ENCODE measurements at places on chromosomes 11 and 22.

DNA sequence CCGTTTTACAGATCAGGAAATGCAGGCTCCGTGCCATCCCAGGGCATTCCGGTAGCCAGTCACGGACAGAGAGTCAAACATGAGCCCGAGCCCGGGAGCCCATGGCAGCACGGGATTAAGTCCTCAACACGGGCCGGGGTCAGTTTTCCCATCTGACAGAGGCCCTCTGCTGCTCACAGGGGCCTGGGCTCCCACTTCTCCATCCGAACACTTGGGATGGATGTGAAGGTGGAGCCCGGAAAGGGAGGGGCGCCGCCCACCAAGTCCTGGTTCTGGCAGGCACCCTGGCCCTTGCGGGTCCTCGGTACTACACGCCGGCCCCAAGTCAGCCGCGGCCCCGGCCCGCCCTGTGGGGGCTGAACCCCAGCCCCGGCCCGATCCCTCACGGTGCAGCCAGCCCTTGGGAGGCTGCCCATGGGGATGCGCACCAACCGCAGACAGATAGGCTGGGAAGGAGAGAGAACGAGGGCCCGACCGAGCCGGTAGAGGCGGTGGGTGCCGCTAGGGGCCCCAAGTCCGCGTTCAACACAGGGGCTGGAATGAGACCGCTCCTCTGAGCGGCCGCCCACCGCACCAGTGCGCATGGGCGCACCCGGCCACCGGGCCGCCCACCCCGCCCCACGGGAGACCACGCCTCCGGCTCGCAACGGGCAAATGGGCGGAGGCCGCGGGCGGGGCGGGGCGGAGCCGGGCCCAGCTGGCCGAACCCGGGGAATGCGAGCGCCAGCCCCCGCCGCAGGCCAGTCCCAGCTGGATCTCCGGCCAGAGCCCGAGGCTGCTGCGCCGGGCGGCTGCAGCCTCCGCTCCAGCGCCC is at the start of gene CAPN5:
Gene CAPN5, plus strand, starts transcription at position 743 of the 814 bp plus-strand sequence. CDS start 17,916 bp downstream, outside the sequence.
- DNase-seq: peak; percentile 94

DNA sequence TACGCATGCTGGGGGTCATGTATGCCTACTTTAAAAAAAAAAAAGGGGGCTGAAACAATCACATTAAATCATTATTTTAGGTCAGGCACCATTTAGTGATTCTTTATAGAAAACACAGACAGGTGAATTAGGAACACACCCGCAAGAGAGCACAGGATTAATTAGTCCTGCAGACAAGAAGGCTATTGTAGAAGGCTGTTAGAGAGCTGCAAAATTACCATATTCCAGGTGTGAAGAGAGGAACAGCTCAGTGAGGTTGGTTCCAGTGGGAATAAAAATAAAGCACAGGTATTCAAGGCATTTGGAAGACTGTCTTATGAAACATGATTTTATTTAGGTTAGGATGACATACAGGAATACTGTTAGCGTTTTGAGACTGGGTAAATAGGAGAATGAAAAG is 649.1 kb downstream of the OPCML start:
- no peak for DNase-seq

DNA sequence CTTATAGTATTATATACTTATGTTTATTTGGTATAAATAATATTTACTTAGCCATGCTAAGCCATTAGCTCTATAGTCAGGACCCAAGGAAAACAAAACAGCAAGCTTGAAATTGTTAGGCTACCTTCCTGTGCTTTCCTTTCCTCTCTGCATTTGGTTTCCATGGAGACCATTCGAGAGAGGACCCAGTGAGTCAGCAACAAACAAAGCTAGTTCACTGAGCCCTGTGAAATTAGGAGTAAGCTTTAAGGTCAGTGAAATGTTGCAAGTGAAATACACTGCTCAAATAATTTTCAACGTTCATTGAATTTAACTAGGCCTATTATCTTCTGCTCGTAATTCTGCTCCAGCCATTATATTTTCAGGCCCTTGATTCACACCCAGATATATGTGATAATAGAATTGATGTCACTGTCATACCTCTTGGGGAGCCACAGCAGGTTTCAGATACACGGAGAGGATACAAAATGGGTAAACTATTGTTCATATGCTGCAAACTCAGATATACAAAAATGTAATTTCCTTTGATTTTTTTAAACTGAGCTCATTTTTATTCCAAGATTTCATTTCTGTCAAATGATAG is 9.1 kb upstream of the OR10D3 start:
- DNase-seq: peak; percentile 66

- peak; percentile 97 for DNase-seq
These were observed 2.5 kb upstream of the RCN1 start for GRCh38 chr11:32088117-32088941.

GRCh38 chr11:60631944-60632343 is 67.5 kb upstream of the MS4A8 start:
- no peak for DNase-seq

GRCh38 chr11:6094186-6094585 is 13.3 kb upstream of the OR56B4 start:
- DNase-seq: no peak

GRCh38 chr22:50628543-50629134 is 687 bp upstream of the ARSA start:
- DNase-seq: no peak

DNA sequence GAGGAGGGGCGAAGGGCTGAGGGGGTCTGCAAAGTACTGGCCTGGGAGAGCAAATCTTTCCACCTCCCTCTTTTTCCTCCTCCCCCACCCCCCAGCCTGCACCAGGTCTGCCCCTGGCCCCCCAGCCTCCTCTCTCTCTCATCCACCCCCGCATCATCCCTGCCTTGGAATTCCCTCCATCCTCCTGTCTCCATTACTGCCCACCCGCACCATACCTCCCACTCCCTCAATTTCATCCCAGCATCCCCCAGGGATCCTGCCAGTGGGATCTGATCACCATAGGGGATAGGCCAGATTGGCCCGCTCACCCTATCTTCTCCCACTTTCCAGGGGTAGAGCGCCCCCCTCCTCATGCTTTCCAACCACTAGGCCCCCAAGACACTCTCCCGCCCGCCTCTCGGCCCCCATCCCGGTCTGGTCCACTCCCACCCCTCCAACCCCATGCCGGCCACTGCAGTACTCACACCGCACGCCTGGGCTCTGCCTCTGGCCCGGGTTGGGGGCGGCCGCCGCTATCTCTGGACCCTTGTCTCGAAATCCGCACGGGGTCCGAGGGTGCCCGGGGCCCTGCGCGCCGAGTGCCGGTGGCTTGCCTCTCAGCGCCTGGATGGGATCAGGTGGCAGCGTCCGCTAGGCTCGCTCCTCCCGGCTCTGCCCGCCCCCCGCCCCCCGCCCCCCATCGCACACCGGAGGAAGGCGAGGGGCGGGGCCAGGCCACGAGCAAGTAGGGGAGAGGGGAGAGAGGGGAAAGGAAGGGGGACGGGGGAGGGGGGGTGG is at the start of gene GAL3ST3:
Gene GAL3ST3, minus strand, starts transcription at position 615 of the 777 bp plus-strand sequence. CDS start 3,746 bp downstream, outside the sequence.
- no peak for DNase-seq

GRCh38 chr22:33426451-33426850 is 368.3 kb upstream of the SYN3 start:
- no peak for DNase-seq

GRCh38 chr11:130022799-130023198 is 20.2 kb upstream of the PRDM10 start:
- peak; percentile 34 for DNase-seq

- DNase-seq: peak; percentile 97
These were observed 9.7 kb upstream of the AHNAK start for GRCh38 chr11:62556108-62556874.

DNA sequence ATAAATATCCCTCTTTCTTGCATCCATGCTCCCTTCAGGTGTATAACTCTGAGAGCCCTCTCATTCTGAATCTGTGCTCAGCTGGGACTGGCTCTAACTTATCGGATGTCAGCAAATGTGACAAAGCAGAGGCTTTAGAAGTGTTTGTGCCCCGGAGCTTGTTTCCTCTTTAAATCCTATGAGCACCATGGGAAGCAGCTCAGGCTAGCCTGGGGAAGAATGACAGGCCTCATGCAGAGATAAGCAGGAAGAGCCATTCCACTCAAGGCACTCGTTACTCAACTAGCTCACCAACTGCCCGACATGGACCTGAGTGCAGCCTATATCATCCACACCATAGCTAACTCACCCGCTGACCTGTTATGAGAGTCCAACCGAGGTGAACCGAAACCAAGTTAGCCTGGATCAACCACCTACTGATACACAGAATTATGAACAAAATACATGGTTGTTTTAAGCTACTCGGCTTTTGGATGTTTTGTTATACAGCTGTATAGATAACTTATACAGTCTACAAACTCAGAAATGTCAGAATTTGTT is 990.7 kb downstream of the NTM start:
- no peak for DNase-seq

DNA sequence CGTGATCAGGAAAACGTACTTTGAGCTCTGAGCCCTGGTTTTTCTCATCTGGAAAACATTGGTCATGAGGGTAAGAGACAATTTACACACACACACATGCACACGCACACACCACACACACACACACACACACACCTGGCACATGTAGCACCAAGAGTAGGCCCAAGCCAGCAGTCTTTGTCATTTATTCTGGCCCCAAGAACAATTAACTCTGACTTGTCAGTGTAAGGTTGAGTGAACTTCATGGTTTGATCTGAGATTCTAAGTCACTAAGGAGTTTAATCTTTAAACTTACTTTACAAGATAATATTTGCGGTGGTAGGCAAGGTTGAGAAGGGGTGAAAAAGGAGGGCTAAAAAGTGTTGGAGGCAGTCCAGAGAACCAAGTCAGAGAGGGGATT is 44.1 kb downstream of the MMP20 start:
- no peak for DNase-seq

DNA sequence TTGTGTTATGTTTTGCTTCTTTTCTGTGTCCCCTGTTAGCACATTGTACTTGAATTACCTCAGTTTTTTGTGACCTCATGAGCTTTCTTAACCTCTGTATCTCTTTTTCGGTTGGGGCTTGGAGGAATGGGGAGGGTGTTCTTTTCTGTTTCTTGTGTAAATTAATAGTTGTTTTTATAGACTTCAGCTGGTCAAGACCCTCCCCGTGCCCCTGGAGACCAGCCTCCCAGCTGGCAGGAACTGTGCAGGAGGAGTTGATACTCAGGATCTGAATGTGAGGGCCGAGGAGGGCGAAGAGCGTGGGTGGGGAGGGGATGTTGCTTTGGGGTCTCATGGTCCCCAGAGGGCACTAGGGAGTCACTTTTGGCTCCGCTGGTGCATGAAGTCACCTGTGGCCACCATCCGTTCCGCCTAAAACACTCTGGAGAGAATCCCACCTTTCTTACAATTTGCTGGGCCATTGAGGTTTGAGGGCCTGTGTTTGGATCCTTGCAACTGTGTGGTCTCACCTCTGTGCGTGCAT is 44.3 kb upstream of the NNMT start:
- DNase-seq: no peak

DNA sequence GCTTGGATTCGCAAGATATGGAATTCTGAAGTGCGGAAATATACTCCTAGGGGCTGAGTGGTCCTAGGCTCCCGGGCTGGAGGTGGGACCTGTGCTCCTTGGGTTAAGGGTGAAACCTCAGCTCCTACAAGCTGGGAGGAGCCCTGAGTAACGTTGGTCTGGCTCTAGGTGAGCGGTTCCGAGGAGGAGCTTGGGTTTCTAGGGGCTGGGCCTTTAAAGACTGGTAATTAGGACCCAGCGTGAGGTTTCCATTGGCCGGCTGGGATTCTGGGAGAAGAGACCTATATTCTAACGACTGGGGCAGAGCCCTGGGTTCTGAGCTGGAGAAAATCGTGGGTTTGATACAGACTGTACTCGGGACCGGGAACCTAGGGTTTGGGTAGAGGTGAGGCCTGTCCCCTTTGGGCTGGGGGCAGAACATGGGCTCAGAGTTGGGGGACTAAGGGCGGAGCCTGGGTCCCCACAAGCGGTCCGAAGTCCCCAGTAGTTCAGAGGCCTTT is 882 bp upstream of the MAP4K2 start:
- DNase-seq: no peak

GRCh38 chr11:64093233-64094039 is 57.7 kb downstream of the FLRT1 start:
- DNase-seq: no peak

DNA sequence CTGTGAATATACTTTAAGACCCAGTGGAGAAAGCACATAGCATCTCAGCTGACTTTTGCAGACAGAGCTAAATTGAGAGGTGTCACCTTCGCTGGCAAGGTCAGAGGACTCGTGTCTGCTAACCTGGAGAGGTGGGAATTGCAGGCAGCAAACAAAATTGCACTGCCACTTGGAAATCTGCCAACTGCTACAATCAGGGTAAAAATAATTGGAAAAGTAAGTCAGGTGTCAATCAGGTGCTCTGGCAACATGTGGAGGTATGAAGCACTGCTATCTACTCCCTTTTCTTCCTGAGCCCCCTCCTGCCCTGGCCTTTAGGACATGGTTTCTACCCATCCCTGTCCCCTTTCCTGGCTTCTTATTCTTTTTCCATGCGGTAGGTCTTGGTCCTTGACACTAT is 24.1 kb upstream of the LRRC55 start:
- DNase-seq: no peak

GRCh38 chr11:106745941-106746340 is 272.3 kb downstream of the GUCY1A2 start:
- peak; percentile 76 for DNase-seq

- peak; percentile 41 for DNase-seq
These were observed 7.5 kb upstream of the MICALL1 start for GRCh38 chr22:37898441-37899181.

DNA sequence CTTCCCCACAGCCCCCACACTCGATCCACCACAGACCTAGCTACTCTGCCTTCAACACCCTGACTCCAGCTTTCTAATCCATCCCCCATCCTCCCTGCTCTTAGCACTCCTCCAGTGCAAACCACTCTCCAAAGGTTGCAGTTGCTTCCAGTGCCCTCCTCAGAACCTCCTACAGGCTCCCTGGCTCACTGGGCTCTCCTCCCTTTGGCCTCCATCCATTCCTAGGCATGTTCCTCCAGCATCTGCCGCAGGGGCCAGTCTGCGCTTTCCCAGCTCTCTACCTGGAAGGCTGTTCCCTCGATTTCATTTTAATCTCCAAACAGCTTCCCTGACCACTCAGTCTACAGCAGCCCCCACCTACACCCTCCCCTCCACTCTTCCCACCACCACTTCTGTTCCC is 133.8 kb downstream of the SPATA19 start:
- no peak for DNase-seq

GRCh38 chr22:29885610-29886009 is 2.6 kb downstream of the MTMR3 start:
- no peak for DNase-seq

GRCh38 chr11:6258141-6258540 is 1.5 kb upstream of the CCKBR start:
- DNase-seq: no peak

DNA sequence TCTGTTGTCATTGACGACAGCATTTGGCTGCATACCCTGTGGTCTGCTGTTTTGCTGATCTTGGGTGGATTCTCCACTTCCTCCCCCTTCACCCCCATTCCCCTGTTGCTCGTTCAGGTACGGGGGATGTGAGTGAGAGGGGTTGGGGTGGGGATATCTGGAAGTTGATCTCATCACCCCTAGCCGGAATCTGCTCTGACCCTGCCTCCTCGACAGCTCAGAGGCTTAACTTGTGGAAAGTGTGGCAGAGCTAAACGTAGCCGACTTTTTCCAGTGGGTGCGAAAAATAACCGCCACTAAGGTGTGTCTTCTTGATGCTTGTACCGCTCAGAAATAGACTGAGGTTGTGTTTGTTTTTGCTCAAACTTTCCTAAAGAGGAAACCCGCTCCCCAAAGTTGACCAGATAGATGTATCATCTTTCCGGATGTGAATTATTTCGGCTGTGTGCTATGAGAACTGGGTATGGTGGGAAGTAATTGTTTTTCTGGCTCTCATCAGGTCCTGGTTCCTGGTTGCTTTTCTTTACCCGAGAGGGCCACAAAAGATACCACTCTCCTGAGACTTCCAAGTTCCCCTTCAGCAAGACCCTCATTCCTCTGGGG is 6.6 kb downstream of the ZBTB16 start:
- no peak for DNase-seq

All from fibroblast of skin of scalp (primary cell).